Left lung (tissue), 14 donors: ENCODE measurements at places on chromosomes 5 and 9. TPM values are rescaled to one million over a fixed set of nuclear protein-coding genes. Genes with fewer than 3 reads are reported as not detected.

The GFRA3 gene
- 2.0 TPM for polyA plus RNA-seq

The CAVIN4 gene
- 2.5 TPM for polyA plus RNA-seq

The PCDHB4 gene
- polyA plus RNA-seq: 2.0 TPM

The LECT2 gene
- polyA plus RNA-seq: 1.3 TPM

The C9orf57 gene
- not detected for polyA plus RNA-seq

The DAB2 gene
- 121 TPM for polyA plus RNA-seq

The ZNF879 gene
- 5.2 TPM for polyA plus RNA-seq

The HACD4 gene
- 9.4 TPM for polyA plus RNA-seq

The ACSL6 gene
- polyA plus RNA-seq: 1.3 TPM
